Stimulated activated CD8-positive, alpha-beta memory T cell treated with anti-CD3 and anti-CD28 coated beads, Interleukin-15, amount 100 ng/mL, for 24 hours (primary cell): ENCODE measurements at places on chromosomes 2 and 18.

DNA sequence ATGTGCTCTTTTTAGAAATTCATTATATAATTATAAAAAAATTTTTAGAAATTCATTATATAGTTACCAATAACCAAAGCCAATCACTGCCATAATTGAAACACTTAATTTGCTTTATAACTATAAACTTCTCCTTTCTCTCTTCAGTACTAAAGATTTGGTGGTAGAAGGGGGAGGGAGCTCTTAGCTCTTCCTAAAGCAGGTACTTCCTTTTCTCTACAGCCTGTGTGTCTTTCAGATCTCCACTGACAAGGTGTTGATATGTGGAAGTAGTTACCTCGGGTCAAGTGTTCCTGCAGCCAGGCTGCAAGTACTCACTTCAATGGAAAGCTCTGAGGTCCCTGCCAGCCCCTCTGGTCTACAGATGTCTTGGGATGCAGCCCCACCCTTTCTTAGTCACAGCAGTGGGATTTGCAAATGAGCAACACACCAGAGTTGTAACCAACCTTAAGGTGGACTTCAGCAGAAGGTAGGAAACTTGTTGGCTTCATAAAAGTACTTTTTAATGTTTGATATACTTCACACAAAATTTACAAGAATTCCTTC, 690.0 kb downstream of the ARHGAP15 start:
- no peak for DNase-seq

DNA sequence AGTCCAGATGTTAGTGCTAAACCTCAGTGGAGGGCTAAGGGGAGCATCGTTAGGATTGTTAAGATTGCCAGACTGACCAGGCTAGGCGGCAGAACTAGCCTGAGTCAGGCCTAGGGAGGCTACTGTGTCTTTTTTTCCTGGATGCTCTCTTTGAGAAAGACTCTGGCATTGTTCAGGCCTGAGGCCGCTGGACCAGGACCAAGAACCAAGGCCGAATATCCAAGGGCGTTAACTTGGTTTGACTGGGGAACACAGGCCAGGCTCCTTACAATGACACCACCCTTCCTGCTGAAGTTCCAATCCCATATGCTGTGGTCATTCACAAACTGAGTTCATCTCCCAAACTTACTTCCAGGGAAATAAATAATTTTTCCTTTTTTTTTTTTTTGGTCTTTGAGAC, 10.6 kb downstream of the HTRA2 start:
- no peak for DNase-seq

DNA sequence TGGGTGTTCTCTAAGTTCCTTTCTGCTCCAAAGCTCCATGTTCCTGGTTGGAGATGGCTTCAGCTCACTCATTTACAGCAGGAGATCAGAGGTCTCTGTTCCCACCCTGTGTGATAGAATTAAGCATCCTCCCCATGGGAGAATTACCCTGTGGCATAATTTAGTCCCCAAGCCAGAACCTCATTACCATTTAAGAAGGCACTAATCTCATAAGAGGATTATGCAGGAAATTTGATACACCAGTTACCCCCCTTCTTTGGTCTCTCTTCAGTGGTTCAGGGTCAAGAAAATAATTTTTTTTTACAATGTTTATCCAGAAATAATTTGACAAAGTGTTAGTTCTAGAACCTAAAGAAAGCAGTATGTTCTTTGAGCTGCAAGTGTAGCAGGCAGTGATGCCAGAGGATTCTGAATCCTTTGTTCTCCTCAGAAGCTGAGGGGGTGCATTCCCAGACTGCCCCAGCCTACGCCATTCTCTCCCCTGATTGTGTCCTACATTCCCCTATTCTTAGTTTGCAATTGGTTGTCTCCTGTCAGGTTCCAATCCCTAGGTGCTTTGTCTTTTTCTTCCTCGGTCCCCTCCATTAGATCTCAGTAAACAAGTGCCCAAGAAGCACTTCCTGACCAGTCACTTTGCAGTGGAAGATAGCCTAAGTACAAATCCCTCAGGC, 163.6 kb downstream of the PRKCE start:
- no peak for DNase-seq

DNA sequence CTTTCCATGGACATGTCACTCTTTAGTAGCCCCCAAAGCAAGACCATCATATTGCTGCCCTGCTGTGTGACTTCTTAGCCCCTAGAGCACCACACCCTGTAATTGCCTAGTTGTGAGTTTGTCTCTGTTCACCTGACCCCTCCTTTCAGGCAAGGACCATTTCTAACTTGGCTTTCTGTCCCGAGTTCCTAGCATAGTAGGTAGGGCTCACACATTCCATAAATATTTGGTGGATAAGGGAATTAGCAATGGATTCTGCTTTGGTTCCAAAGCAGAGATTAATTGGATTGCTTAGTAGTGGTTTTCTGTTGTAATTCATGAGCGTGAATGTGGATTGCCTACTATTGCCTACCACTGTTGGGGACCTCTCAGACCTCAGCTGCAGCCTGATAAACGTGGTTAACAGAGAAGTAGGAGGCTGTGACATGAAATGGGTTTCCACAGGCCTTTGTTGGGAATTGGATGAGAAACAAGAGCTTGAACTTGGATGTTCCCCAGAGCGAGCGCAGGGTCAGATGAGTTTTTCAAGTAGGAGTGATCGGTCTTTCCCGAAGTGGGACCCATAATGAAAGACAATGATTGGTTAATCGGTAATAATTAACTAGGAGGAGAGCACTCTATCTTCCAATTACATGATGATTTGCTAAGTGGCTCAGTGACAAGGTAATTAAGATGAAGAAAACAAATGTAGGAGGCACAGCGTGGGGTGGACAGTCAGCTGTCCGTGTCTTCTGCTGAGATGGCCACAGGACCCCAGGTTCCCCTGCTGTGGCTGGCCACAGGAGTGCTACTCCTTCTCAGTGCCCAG, 13.4 kb upstream of the UGT1A1 start:
- DNase-seq, result no peak

DNA sequence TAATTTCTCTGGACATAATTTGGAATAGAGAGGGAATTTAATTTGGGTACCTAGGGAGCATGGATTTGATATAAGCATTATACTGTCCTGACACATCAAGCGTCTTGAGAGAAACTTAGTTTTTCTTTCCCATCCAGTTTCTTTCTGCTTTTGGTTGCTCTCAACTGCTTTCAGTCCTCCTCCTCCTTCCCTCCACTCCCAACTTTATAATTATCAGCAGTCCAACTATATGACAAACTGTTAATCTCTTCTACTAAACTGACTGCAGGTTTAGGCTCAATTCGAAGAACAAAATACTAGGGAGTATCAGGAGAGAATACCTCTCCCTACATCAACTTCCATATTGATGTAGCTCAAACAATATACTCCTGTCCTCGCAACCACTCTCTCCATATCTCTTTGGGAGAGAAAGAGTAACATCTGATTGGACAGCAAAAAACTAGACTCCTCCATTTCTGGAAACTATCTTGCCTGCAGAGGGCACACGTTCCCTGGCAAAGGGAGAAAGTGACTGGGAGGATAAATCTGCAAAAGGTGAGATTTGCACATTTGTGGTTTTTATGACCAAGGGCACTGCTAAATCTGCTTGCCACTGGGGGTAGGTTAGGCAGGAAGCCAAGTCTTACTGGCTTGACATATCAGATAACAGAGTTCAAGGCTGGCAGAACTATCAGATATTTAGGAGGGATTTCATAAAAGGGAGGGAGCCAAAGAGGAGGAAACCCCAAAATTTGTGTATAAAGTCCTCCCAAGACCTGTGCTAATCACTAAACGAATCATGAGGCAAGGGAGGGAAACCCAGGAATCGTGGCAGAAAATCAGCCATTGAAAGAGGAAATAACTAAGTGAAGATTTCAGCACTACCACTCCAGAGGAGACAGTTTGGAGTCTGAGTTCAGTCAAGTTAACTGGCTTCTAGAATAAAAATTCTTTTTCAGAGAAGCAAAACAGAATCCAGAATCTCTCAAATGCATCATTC, 40.0 kb downstream of the ICA1L start:
- no peak for DNase-seq

DNA sequence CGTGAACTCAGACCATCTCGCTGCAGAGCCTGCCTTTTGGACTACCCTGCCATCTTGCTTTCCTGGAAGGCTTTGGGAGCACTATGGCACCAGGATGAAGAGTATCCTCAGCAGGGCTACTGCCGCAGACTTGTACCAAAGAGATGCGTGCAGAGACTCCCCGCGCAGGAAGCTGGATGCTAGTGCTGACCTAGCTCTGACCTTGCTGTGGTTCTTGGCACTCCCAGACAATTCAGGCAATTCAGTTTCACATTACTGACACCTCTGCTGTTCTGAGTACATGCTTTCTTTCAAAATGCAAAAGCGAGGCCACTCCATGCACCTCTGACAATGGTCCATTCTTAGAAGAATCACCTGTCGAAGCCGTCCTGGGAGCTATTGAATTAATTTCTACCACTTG, 251.5 kb upstream of the MEX3C start:
- DNase-seq, result no peak

DNA sequence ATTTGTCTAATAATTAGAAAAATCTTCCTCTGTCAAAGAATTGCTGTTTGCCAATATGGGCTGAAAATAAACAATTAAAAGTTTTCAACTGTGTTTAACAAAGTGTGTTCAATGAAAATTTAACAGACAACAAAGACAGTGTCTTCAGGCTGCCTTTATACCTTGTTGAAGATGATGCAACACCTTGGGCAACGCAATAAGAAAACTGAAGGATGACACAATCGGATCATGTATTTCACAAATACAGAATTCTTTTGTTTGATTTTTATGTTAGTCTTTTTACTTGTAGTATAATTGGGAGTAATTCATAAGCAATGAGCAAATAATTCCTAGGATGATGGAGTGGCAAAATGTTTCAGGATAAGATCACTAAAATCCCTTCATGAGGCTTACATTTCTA, 27.8 kb downstream of the CHN1 start:
- no peak for DNase-seq

DNA sequence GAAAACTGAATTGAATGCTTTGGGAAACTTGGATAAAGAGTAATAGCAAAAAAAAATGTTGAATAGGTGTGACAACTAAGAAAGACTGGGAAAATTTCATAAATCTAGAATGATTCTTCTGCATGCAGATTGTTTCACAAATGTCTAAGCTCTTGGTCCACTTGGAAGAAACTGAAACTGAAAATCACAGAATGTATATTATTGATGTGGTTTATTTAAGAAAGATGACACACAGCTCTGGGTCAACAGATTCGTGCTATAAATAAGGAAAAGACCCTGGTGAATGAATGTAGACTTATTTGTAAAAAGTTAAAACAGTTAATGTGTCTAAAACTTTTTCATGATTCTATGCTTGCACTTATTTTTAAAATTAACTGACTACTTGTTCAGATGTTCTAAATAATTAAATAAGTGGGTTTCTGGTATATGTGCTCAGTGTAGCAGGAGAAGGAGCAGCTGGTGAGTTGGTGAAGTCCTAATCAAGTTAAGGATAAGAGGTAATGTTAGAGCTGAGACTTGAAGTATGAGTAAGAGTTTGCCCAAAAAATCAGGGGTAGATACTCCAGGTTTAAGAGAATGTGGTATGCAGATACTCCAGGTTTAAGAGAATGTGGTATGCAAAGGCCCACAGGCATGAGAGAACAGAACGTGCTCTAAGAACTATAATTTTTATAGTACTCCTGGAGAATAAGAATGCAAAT, 24.5 kb downstream of the UGP2 start:
- no peak for DNase-seq

DNA sequence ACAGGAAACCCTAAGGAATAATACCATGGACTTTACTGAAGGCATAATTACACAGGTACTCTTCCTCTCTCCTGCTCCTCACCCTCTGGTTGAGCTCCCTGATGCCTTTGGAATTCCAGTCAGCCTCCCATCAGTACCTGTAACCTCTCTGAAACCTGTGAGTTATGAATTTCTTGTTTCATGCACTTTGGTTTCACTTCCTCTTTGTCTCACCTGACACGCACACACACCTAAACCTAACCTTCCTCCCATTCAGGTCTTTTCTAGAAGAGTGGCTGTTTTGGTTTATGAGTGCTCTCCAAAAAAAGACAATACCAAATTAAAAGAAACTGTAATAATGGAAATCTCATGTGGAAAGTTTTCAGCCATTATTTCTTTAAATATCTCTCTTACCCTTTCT, 451.3 kb upstream of the VWC2L start:
- DNase-seq, result no peak

DNA sequence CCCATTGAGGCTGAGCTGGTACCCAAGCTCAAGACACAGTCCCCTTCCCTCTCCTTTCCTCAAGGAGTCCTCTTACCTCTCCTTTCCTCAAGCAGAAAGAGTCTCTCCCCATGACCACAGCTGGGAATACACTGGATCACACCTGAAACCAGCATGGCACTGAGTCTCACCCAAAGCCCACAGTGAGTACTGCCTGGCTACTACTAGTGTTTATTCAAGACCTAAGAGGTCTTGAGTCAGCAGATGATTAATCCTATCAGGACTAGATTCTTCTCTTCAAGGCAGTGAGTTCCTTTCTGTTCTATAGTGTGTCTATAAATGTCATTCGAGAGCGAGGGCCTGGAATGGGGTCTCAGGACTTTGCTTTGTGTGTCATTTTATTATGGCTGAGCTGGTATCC, 111.4 kb downstream of the METTL4 start:
- DNase-seq, result no peak

DNA sequence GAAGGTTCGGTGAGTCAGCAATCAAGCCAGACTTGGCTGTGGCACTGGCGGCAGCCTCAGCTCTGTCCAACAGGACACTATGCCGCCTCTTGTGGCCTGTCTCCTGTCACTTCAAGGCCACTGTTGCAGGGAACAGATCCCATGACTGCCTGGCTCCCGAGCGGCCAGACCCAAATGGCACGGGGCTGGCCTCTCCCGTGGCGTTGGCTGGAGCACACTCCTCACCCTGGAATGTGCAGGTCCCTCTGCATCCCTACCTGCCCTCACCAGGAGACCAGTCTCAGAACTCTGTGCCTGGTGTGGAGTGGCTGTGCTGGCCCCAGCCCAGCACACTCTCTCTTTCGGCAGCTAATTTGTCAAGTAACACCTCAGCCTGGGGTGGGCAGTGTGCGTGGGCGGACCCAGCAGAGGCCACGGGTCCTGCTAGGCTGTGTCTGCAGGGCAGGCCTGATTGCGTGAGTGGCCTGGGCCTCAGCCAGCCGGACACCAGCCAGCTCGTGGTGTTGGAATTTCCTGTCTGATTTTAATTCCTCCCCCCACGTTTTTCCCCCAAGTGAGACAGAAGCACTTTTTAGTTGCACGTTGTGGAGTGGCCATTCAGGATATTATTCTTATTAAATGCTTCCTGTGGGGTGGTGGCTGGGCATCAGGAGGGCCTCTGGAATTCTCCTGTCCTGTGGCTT, 179.3 kb downstream of the GLI2 start:
- DNase-seq, result no peak

- DNase-seq, result no peak
These were observed 23.4 kb downstream of the SH2D6 start for GRCh38 chr2:85441864-85442263.

GRCh38 chr18:26646901-26647300, 98.5 kb upstream of the KCTD1 start:
- DNase-seq, result no peak

GRCh38 chr2:16172324-16173175, 232.2 kb downstream of the MYCN start:
- no peak for DNase-seq
